Chondrocyte (in vitro differentiated cells): ENCODE measurements at places on chromosomes 1 and 21. TPM values are rescaled to one million over a fixed set of nuclear protein-coding genes. Genes with fewer than 3 reads are reported as not detected.

FLG2 gene
- not detected in 3 replicates for total RNA-seq

NES gene
- total RNA-seq: 6.0 to 11.6 TPM (median 6.9 TPM) in 3 replicates

DIRAS3 gene
- total RNA-seq: 0.30 to 0.62 TPM (median 0.36 TPM) in 3 replicates

CTBS gene
- total RNA-seq: 20.3 to 22.0 TPM (median 20.9 TPM) in 3 replicates

RORC gene
- not detected in 3 replicates for total RNA-seq

NBPF8 gene
- total RNA-seq: 15.8 to 22.8 TPM (median 16.4 TPM) in 3 replicates

ATP1A4 gene
- not detected in 3 replicates for total RNA-seq

ST6GALNAC5 gene
- total RNA-seq: 6.2 to 7.9 TPM (median 7.3 TPM) in 3 replicates

- H3K36me3 ChIP-seq: no peaks in the 10 kb centered on the region
- peaks cover 8% of the 10 kb centered on the region for H3K27me3 ChIP-seq
- H3K4me1 ChIP-seq: no peaks in the 10 kb centered on the region
- H3K27ac ChIP-seq: no peak overlapping the region
Measured at GRCh38 chr1:177495878-177496277, 325.1 kb downstream of the BRINP2 start.

DNA sequence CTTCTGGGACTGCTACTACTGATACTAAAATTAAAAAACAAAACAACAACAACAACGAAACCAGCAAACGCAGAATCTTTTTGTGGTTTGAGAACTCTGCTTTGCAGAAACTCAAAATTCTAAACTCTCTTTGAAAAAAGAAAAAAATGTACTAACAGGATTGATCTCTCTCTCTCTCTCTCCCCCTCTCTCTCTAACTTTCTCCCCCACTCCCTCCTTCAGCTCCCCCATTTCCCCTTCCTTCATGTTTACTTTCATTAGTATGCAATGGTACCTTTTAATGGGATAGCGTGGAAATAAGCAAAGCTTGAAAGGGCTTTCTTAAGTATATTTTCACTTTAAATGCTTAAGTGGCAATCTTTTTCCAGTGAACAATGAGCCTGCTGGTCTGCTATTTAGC, 562.6 kb upstream of the ADGRL2 start:
- H3K27me3 ChIP-seq: peaks cover 4% of the 10 kb centered on the region
- H3K27ac ChIP-seq: no peak overlapping the region
- H3K4me1 ChIP-seq: peaks cover 16% of the 10 kb centered on the region
- DNase-seq: no peak
- H3K4me3 ChIP-seq: peak overlapping the region; percentile 55

DNA sequence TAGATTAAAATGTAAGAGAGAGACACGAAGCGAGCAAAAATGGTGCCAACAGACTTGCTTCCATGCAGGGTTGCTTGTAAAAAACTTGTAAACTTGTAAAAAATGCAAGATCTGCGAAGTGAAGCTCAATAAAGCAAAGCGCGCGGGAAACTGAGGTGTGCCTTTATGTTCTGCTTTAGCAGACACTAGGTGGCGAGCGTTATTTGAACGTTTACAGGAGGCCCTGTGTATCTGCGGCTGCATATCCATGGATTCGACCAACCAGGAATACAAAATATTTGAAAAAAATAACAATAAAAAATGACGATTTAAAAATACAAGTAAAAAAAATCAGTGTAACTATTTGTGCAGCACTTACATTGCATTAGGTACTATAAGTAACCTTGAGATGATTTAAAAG, 1.5 kb downstream of the UBE2G2 start:
- H3K36me3 ChIP-seq: peaks cover 6% of the 10 kb centered on the region
- H3K27me3 ChIP-seq: no peaks in the 10 kb centered on the region
- peaks cover 32% of the 10 kb centered on the region for H3K4me1 ChIP-seq
- peak overlapping the region; percentile 94 for H3K4me3 ChIP-seq
- no peak for DNase-seq

DNA sequence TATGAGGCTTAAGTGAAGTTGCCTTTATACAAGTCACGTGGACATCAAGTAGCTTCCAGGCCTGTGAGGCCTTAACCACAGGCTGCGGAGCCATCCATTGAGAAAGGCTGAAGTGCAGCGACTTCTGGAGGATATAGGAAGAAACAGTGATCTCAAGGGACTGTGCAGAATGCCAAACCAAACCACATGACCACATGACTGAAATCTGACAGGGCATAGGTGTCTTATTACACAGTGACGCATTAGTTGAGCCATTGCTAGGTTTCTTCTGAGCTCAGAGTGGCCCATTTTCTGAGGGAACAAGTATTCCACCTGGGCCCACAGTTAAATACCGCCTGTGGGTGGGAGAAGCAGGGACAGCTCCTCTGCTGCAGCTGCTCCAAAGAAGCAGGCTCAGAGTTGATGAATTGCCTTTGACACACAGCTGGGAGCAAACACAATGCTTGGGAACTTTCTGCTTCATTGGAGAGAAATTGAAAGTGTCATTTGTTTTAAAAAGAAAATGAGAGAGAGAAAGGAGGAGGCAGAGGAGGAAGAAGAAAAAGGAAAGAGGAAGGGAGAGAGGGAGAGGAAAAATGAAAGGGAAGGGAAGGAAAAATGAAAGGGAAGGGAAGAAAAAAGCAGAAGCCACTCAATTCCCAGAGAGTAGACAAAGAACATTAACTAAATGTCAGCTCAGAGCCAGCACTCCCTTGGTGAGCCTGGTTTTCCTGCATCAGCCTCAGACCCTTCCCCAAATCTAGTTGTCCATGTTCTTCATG, 94.4 kb downstream of the COLGALT2 start:
- peak overlapping the region; percentile 26 for H3K4me3 ChIP-seq
- DNase-seq: no peak
- H3K27ac ChIP-seq: peak overlapping the region; percentile 91
- no peaks in the 10 kb centered on the region for H3K27me3 ChIP-seq
- peaks cover 6% of the 10 kb centered on the region for H3K36me3 ChIP-seq
- peaks cover 11% of the 10 kb centered on the region for H3K4me1 ChIP-seq

- no peak overlapping the region for H3K4me3 ChIP-seq
- no peaks in the 10 kb centered on the region for H3K4me1 ChIP-seq
- DNase-seq: no peak
- H3K36me3 ChIP-seq: peaks cover 37% of the 10 kb centered on the region
Measured at GRCh38 chr1:161982917-161983316, 40.8 kb downstream of the OLFML2B start.

DNA sequence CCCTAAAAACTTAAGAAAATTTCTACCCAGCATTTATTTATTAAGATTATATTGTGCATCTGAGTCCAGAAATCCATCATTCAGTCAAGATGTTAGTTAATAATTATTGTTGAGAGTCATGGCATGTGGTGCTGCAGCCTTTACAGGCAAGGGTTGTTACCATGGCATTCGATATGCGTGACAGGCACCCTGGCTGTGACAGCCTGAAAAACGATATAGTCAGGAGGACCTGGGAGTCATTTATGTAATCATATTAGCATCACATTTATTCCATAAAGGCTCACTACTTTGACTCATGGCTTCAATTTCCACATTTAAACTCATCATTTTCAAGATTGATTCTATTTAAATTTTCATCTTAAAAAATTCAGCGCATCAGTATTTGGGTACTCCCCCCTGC, 68.0 kb downstream of the CACHD1 start:
- DNase-seq: no peak
- H3K4me3 ChIP-seq: no peak overlapping the region
- H3K36me3 ChIP-seq: no peaks in the 10 kb centered on the region
- H3K27ac ChIP-seq: no peak overlapping the region
- H3K27me3 ChIP-seq: no peaks in the 10 kb centered on the region
- peaks cover 49% of the 10 kb centered on the region for H3K4me1 ChIP-seq

DNA sequence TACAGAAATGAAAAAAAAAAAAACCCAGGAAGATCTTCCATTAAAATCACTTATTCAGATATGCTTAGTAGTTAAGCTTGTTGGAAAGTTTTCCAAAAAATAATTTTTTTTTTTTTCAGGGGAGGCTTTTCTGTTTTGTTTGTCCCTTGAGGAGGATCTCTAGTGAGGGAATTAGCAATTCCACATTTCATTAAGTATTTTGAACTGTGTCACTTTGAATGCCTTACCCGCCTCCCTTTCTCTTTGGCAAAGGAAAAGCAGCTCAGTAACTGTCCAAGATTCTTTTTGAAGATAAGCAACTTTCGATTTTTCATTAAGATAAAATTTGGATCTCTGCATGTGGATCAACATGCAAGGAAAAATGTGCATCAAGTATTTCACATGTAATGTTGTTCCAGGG, 1.8 kb downstream of the NTNG1 start:
- no peaks in the 10 kb centered on the region for H3K36me3 ChIP-seq
- no peak overlapping the region for H3K27ac ChIP-seq

DNA sequence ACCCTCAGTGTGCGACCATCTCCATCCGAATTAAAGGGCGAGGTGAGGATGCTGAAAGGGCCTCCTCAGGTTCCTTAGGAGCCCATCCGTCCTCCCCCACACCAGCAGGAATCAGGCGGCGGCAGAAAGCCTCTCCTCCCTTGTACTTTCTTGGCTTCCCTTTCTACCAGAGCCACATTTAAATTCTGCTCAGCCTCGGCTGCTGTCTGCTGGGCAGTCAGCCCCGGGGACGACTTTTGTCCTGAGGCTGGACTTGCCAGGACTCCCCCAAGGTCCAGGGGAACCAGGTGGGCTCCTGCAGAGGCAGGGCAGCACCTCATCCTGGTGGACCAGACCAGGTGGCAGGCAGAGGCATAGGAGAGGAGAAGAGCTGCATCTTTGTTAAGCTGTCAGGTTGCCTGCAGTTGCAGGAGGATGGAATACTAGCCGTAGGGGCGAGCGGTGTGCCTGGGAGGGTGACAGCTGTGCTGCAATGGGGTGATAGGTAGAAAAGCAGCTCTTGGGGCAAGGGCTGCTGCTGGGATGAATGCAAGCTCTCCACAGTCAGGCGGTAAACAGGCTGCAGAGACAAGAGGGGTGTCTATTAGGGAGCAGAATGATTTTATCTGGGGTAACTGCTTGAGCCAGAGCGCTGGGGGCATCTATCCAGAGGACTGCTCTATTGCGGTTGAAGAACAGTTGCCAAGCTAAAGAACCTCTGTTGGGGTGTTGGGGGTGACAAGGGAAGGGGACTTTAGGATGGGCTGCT, 46.2 kb upstream of the WASF2 start:
- H3K27me3 ChIP-seq: no peaks in the 10 kb centered on the region
- no peak overlapping the region for H3K4me3 ChIP-seq
- peaks cover 30% of the 10 kb centered on the region for H3K36me3 ChIP-seq

GRCh38 chr1:202029171-202029665, 18.8 kb downstream of the ELF3 start:
- no peaks in the 10 kb centered on the region for H3K27me3 ChIP-seq
- H3K27ac ChIP-seq: peak overlapping the region; percentile 4
- H3K4me1 ChIP-seq: peaks cover 11% of the 10 kb centered on the region
- no peak overlapping the region for H3K4me3 ChIP-seq
- no peaks in the 10 kb centered on the region for H3K36me3 ChIP-seq

GRCh38 chr21:27813750-27814149, 846.9 kb upstream of the ADAMTS5 start:
- H3K27me3 ChIP-seq: no peaks in the 10 kb centered on the region
- peak overlapping the region; percentile 2 for H3K27ac ChIP-seq
- no peaks in the 10 kb centered on the region for H3K36me3 ChIP-seq
- DNase-seq: peak; percentile 56
- peaks cover 16% of the 10 kb centered on the region for H3K4me1 ChIP-seq

GRCh38 chr1:29574871-29575270, 338.5 kb downstream of the PTPRU start:
- no peaks in the 10 kb centered on the region for H3K36me3 ChIP-seq
- peaks cover 3% of the 10 kb centered on the region for H3K27me3 ChIP-seq
- peaks cover 5% of the 10 kb centered on the region for H3K4me1 ChIP-seq
- no peak overlapping the region for H3K4me3 ChIP-seq
- no peak for DNase-seq
- H3K27ac ChIP-seq: no peak overlapping the region

- no peak overlapping the region for H3K27ac ChIP-seq
- H3K4me1 ChIP-seq: peaks cover 9% of the 10 kb centered on the region
- H3K4me3 ChIP-seq: no peak overlapping the region
- H3K36me3 ChIP-seq: no peaks in the 10 kb centered on the region
- no peaks in the 10 kb centered on the region for H3K27me3 ChIP-seq
- DNase-seq: no peak
Measured at GRCh38 chr1:87688136-87688535, 359.5 kb downstream of the LMO4 start.

DNA sequence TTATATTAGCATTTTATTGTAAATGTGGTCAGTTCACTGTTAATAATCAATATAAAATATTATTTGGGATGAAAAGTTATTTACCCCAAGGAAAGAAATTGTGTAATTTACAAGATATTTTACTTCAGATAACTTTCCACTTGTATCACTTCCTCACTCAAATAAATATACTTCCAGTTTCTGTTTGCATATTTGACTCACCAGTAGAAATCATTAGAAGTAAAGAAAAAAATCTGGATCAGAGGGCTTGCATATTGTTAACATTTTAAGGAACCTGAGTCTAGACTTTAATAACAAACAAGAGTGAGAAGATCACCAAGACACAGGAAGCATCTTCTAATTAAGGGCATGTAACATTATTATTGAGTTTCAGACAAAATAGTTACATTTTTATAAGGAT, 347 bp upstream of the KRTAP20-4 start:
- H3K36me3 ChIP-seq: no peaks in the 10 kb centered on the region
- H3K4me1 ChIP-seq: no peaks in the 10 kb centered on the region
- H3K4me3 ChIP-seq: no peak overlapping the region
- H3K27me3 ChIP-seq: no peaks in the 10 kb centered on the region
- no peak overlapping the region for H3K27ac ChIP-seq
- no peak for DNase-seq

DNA sequence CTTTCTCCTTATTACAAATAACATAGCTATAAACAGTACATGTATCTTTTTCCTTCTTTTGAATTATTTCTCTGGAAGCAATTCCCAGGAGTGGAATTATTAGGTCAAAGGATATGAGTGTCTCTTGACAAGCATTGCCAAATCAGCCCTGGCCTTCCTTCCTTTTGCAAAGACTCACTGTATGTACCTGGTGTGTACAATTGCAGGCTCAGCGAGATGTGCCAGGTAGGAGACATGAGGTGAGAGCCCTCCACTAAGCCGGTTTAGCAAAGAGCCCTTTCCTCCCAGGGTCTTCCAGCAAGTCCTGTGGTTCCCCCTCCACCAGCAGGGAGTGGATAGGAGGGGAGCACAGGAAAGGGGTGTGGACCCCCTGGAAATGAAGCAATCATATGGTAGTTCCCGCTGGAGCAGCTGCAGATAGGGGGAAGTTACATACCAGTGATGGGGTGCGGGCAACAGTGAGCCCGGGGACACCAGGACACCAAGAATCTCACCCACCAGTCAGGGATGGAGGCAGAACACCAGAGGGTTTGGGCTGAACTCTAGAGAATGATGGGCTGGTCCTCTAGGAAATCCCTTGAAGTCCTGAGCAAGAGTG, 18.3 kb downstream of the RCSD1 start:
- no peaks in the 10 kb centered on the region for H3K27me3 ChIP-seq
- no peaks in the 10 kb centered on the region for H3K4me1 ChIP-seq
- DNase-seq: no peak
- H3K4me3 ChIP-seq: no peak overlapping the region

DNA sequence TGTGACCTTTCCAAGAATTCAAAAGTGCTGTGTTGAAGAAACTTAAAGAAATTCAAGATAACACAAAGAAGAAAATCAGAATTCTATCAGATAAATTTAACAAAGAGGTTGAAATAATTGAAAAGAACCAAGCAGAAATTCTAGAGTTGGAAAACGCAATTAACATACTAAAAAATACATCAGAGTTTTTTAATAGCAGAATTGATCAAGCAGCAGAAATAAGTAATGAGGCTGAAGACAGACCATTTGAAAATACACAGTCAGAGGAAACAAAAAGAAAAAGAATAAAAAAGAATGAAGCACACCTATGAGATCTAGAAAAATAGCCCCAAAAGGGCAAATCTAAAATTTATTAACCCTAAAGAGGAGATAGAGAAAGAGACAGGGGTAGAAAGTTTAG, 218.1 kb upstream of the KAZN start:
- no peak overlapping the region for H3K27ac ChIP-seq
- no peaks in the 10 kb centered on the region for H3K36me3 ChIP-seq

- H3K36me3 ChIP-seq: peaks cover 5% of the 10 kb centered on the region
- DNase-seq: no peak
- H3K27ac ChIP-seq: no peak overlapping the region
Measured at GRCh38 chr1:178784131-178784536, 59.1 kb downstream of the RALGPS2 start.
